IMR-90 (cell line): ENCODE measurements at places on chromosomes 5 and 9. TPM values are rescaled to one million over a fixed set of nuclear protein-coding genes. Genes with fewer than 3 reads are reported as not detected.

The RORB gene
- total RNA-seq = under 0.01 TPM in 1 of 2 replicates, not detected in the other

- DNase-seq = no peak
Observed at GRCh38 chr9:109497226-109498153, 617 bp downstream of the PTPN3 start.

GRCh38 chr5:12883395-12883794 lies 979.1 kb upstream of the CTNND2 start:
- no peak for DNase-seq

DNA sequence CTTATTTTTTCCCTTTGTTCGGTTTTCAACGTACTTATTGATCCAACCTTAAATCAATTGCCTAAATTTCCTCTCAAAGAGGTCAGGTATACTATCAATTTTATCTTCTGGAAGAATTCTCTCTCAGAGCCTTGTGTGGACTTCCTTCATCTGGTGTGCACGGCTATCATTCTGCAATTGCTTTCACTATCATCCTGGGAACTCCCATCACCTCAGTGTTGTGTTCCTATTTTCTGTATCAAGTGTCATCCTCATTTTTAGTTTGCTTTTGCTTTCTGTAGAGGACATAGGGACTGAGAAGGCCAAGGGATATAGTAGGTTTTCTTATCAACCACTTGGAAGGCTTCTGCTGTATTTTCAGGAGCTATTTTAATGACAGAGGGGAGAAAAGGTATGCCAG lies 11.3 kb downstream of the STOM start:
- no peak for DNase-seq

DNA sequence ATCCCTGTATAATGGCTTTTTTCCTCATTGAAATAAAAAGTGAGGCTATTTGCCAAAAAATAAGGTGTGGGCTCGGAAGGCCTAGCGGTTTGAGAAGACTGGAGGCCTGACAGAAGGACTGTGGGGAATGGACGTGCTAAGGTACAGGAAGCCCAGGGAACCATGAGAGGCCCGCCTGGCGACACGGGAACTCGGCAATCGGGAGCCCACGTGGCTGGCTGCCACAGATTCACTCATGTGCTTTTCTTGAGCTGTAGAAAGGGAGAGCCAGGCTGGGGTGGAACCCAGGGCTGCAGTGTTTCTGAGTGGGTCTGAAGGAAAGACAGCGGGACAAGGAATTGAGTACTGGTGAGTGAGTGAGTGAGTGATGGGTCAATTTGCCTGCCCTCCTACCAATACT lies 11.9 kb upstream of the DDX41 start:
- DNase-seq = no peak

DNA sequence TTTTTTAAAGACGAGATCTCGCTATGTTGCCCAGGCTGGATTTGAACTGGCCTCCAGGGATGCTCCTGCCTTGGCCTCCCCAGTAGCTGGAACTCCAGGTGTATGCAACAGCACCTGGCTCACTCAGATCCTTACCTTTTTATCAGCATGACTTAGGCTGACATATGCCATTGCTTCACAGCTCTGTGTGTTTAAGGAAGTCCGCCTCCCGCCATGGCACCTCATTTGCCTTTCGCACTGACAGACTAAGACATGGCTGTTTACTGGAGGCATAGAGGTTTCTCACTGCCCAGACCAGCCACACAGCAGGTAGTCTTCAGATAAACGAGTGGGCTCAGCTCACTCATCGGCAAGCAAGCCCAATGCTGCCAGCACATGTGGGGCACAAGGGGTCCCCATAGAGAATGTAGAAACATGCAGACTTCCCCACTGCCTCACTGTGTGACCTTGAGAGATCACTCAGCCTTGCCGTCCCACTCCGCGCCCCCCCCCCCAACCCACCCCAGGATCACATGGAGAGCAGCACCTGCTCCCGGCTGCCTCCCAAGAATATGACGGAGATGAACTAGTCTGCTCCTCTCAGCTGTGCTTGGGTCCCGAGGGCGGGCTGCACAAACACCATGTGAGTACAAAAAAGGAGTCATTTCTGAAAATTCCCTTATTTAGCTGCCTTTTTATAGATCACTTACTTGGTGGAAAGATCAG lies 62.8 kb downstream of the DCP2 start:
- no peak for DNase-seq

The SCGB3A1 gene
- total RNA-seq = not detected in 2 replicates

DNA sequence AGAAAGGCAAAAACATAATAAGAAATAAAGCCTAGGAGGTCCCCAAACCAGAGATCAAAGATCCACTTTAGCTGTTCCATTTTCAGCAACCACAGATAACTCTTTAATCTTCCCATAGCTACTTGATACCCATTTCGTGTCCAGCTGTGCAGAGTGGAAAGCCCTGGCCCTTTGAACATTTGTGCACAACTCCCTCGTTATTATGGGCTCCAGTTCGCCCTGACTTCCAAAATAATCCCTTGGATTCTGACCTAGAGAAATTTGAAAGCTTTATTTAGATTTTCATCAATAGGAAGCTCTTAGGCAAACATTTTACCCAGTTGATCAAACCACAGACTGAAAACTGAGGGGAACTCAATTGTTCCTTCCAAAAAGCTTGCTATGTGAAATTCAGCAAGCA lies 4.8 kb downstream of the MYOT start:
- DNase-seq = no peak

The CCL28 gene
- under 0.01 TPM in 2 replicates for total RNA-seq

The IFNE gene
- 1.8 and 1.9 TPM in 2 replicates for total RNA-seq

The CCDC192 gene
- total RNA-seq = not detected in 2 replicates

The IL5 gene
- total RNA-seq = not detected in 2 replicates

DNA sequence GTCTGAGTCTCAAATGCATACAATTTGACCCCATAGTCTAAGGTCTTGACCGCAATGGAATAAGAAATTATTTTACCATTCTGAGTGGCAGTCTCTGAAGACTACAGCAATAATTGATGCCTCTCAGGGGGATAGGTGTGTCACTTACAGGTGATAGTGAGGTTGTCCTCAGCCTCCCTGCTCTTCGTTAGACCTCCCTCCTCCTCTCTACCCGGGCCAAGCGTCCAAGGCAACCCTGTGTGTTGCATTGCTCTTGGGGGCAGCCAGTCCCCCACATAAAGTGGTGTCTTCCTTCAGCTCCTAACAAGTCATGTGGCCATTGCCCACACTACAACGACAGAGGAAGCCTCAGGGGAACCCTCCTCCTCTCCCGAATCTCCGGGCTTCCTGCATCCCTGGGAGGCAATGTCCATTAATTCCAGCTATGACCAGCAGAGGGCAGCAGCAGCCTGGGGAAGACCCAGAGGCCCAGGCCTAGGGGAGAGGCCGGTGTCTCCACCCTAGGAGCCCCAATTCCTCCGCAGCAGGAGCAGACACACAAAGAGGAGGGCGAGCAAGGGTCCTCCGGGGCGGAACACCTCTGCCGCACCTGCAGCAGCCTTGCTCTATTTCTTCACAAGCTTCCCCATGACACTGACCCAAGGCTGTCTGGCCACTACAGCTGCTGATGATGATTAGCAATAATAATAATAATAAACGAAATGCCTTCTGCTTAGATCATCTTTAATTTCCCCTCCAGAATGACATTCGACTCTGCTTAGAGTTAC lies 134.8 kb downstream of the KCNIP1 start:
- DNase-seq = peak; percentile 28

GRCh38 chr5:138179277-138179857 lies 455 bp downstream of the KIF20A start:
- no peak for DNase-seq

The SLC6A19 gene
- total RNA-seq = not detected in 2 replicates

GRCh38 chr5:63613442-63613841 lies 348.8 kb downstream of the HTR1A start:
- DNase-seq = no peak

DNA sequence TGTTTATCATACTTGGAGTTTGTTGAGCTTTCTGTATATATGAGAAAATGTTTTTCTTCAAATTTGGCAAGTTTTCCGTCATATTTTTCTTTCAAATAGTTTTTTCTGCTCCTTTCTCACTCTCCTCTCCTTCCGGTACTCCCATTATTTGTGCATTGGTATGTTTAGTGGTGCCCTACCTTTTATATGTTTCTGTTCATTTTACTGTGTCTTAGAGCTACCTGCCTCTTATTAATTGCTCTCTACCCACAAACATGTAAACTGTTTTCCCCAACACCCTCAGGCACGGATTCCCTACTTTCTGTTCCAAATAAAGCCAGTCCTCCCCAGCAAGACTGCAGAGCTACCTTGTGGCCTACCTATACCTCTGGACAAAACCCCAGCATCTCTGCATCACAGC lies 60.6 kb upstream of the S1PR3 start:
- DNase-seq = no peak

GRCh38 chr5:103019804-103020203 lies 100.1 kb downstream of the GIN1 start:
- DNase-seq = no peak
